ENCODE measurements at places on chromosomes 6 and 20.
A peak's percentile ranks its signal among the peaks of the same experiment; 100 is the strongest.

DNA sequence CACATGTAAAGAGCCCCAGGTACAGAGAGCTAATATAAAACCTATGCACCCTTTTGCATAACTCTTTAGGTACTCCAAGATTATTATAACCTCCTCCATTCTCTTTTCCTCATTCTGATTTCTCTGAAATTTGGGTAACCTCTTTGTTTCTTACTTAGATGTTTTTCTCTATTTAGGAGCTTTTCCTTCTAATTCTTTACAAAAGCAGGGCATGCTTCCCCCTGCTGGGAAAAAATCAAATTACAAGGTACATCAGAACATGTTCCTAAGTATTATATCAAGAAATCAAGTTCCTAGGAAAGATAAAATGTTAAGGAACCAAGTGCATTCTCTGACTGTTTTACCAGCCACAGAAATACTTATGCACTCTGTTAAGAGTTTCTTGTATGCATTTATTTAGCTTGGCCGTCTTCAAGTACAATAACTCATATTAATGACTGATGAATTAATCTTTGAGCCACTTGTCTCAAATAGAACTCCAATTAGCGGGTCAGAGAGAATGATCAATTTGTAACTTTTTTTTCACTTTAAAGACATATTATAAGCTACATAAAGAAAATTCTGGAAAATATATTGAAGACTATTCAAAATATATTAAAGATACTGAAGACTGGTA, 2.1 kb downstream of the KHDRBS2 start:
- DNase-seq = no peak

DNA sequence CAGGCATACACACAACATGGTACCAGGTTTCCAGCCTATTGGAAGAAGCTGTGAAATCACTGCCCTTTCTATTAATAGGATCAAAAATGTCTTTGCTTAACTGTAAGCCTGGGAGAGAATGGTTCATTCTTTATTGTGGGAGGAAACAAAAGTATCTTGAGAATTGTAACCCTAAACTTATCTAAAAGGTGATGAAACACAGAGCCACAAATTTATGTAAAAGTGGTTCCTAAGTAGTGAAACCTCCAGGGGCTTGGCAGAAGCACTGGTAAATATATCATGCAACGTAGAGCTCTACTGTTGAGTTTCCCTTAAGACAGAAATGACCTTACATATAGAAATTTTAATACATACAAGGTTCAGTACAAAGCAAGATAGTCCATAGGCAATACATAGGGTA, 17.2 kb upstream of the NOX3 start:
- no peak for DNase-seq

DNA sequence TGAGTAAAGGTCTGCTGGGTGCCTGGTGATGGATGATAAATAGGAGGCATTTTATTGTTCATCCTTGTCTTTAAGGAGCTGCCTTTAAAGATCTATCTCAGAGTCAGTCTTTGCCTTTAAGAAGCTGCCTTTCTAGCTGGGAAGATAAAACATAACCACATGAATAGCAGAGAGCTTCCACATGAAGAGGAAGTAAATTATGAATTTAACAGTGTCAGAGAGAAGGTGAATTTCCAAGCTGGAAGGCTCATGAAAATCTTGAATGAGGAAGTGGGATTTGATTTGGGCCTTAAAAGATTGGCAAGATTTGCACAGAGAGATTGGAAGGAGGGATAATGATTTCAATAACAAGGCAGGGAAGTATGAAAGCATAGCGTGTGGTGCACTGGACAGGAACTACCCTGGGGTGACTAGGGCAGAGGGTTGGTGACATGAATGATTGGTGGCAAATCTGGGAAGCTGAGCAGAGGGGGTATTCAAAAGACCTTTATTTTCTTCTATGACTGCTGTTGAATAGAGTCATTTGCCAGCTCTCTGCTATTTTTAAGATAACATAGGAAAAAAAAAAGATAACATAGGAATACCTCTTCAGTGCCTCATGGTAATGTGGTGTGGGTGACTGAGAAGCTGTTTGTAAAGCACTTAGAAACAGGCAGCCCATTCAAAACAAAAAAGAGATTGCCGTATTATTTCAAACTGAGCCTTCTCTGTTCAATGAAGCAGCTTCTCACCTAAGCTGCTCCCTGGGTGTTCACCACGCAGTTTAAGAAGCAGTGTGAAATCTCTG, 591.6 kb downstream of the PKHD1 start:
- no peak for DNase-seq

DNA sequence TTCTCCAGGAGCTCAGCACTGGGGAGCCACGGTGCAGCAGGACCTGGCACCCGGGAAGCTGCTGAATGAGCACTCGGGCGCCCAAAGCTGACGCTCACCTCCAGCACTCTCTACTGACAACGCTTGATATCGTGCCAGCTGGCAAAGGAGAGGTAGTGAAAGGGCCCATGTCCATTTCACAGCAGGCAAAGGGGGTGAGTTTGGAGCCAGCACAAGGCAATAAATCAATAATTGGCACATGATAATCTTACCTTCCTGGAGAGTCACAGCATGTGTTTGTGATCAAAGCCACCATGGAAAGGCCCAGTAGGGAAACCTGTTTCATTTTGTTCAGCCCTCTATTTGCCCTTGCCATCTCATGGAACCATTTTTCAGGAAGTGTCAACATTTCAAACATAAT, 23.3 kb upstream of the SMIM26 start:
- no peak for DNase-seq

GRCh38 chr6:56798163-56798562, 155.5 kb upstream of the DST start:
- no peak for DNase-seq

GRCh38 chr20:48690888-48691287, 136.9 kb downstream of the PREX1 start:
- no peak for DNase-seq

GRCh38 chr6:17672064-17672718, 34.5 kb downstream of the NUP153 start:
- DNase-seq = no peak

DNA sequence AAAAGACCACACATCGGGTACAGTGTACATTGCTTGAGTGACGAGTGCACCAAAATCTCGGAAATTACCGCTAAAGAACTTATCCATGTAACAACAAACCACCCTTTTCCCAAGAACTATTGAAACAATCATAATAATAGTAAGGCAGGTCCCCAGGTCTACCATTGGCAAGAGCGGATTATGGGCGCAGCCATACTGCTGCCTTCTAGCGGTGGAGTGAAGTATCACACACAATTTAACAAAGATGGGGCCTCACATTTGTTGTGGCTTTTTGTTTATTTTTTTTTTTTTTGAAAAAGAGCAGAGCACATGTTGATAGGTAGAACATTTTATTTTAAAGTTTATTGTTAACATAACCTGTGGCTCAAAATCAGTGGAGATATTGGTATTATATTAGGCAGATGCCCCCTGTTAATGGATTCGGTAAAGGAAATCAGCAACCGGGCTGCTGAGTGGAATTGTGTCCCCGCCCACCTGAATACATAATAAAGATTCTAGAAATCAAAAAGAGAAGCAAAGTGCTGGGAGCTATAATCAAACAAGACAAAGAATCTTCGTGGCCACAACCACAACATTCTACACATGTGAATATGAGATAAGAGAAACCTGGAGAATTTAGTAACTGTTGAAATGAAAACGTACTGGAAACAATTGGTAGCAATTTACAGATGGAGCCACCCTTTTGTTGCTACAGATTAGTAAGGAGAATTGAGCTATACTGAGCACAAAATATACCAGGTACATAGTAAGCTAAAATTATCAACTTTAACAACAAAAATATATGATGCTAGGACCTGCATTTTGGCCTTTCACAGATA, 94.2 kb upstream of the EXOC2 start:
- no peak for DNase-seq

DNA sequence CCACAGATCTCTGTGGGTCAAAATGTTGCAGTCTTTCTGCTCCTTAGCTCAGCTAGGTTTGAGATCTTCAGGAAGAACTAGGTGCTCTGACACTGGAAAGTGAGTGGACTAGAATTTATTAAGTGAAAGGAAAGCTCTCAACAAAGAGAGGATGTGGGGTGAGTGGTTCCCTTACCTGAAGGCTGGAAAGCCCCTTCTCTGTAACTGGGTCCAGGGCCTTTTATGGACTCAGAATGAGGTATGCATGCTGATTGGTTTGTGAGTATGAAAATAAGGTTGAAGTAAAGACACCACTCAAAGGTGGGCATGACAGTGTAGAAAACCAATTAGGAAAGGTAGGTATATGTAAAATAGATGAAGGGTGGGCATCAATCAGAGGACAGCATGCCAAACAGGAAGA, 485.5 kb downstream of the CD109 start:
- DNase-seq = no peak

DNA sequence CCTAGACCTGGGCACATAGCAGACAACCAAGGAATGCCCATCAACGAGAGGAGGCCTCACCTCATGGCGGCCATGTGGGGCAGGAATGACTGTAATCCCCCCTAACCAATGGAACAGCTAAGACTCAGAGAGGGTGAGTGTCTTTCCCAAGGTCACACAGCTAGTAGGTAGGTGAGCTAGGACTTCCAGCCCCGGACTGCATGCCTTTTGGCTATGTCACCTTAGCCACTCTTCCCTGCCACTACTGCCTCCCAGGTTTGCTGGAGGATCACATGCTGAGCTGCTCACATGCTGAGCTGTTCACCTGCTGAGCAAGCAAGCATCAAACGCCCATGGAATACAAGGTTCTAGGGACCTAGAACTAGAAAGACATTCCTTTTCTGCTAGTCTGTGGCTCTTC, 188.5 kb upstream of the PMEPA1 start:
- no peak for DNase-seq

DNA sequence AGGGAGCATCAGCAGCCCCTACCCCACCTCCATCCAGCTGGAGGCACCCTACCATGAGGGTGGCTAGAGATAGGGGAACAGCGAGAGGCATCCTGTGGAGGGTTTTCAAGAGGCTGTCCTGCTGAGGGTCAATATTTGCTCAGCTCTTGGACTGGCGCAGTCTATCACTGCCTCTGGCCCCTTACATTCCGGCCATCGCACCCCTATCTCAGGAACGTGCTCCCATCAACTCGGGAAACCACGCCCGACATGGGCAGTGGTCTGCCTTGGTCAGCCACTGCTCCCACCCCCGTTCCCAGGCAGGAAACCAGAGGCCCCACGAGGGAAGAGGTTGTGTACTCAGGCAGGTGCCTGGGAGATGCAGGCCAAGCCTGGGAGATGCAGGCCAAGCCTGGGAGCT, 57.9 kb downstream of the VEGFA start:
- DNase-seq = no peak

- no peak for DNase-seq
These were observed 89.7 kb upstream of the EMILIN3 start for GRCh38 chr20:41456351-41456750.

DNA sequence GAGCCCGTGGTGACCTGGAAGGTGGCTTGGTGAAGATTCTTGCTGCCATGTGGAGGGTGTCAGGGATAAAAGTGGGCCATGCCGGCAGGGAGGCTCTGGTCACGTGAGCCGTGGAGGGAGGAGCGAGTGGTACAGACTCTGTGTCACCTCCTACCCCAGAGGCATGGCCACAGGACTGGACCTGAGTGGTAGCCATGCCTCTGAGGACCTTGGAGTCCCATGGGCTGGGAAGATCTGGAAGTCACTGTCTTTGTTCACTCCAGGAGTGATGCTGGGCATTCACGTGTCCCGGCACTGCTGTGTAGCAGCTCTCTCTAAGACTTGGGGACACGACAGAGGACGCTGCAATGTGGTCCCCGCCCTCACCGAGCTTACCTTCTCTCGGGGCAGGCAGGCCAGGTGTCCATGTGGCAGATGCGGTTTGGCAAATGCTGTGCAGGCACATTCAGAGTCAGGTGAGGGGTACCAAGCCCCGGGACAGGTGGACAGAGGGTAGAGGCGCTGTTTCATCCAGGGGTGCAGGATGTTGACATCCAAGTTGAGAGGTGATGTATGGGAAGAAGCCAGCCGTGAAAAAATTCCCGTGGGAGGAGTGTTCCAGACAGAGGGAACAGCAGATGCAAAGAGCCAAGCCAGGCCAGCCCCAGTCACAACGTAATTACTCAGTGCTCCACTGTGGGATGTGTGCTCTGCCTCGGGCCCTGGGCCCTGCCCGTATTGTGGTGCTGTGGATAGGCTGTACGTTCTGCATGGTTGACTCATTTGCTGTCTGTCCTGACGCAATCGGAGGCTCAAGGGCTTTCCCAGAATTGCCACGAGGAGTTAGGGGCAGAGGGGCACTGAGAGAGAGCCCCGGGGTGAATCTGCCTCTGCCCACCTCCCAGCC, 307.8 kb downstream of the TAF4 start:
- DNase-seq = no peak

- DNase-seq = no peak
These were observed 107.9 kb downstream of the BANF2 start for GRCh38 chr20:17807651-17808050.

- DNase-seq = no peak
These were observed 48.7 kb upstream of the EXOC2 start for GRCh38 chr6:741410-742339.

- DNase-seq = no peak
These were observed 62.4 kb upstream of the QKI start for GRCh38 chr6:163352011-163352685.

- DNase-seq = no peak
These were observed 90.6 kb downstream of the ERMARD start for GRCh38 chr6:169841907-169842606.

GRCh38 chr6:46203391-46204177, 32.8 kb upstream of the ENPP5 start:
- no peak for DNase-seq

DNA sequence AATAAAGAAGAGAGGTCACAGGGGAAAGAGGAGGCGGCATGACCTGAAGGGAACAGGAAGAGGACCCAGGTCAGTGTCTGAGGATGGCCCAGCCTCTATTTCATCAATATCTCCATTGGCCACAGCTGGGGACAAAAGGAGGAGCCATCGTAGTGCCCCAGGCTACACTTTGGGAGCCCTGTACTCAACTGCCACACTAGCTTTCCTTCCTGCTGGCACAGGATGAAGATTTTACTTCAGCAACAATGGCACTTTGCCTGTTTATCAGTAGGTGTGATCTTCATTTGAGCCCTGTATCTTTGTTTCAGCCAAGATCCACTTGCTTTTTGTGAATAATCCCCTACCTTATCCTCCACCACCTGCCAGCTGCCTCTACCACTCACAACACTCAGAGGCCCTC, 35.4 kb upstream of the RCAN2 start:
- DNase-seq = no peak

DNA sequence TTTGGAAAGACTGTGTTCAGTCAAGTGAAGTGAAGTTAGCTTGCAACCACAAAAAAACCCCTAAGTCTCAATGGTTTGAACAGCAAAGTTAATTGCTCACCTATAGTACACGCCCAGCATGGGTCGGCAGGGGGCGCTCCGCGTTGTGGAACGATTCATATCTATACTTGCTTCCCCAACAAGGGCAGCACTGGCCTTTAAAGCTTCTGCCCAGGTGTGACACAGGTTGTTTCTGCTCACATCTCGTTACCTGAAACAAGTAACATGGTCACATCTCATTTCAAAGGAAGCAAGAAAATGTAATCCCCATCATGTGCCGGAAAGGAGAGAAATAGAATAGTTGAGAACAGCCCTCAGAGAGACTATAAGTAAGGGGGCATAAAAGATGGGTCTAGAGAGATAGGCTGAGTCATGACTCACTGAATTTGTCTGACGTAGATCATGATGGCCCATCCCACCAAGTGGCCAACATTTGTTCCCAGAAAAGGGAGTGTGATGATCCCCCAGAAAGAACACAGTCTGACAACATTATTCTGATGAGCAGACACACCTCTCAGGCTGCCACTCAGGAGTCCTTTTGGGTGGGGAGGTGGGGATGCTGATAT, 29.0 kb downstream of the HNF4A start:
- peak; percentile 23 for DNase-seq

Measured in ascending aorta (tissue), 2 donors.